ENCODE measurements at places on chromosomes 12 and 14.

GRCh38 chr12:9343731-9344130 lies 135.5 kb upstream of the PZP start:
- H3K4me1 ChIP-seq: peaks cover 61% of the 10 kb centered on the region
- H3K27ac ChIP-seq: peak overlapping the region; percentile 78
- no peak overlapping the region for H3K4me3 ChIP-seq
- H3K36me3 ChIP-seq: peaks cover 17% of the 10 kb centered on the region

GRCh38 chr14:54312166-54312801 lies 84.5 kb upstream of the CDKN3 start:
- peaks cover 3% of the 10 kb centered on the region for H3K27me3 ChIP-seq
- no peaks in the 10 kb centered on the region for H3K36me3 ChIP-seq
- H3K4me3 ChIP-seq: no peak overlapping the region
- no peak overlapping the region for H3K27ac ChIP-seq
- peaks cover 46% of the 10 kb centered on the region for H3K4me1 ChIP-seq
- DNase-seq: no peak

GRCh38 chr14:23633160-23633701 lies 2.9 kb upstream of the DHRS2 start:
- H3K4me3 ChIP-seq: no peak overlapping the region
- H3K27ac ChIP-seq: peak overlapping the region; percentile 41
- H3K36me3 ChIP-seq: no peaks in the 10 kb centered on the region
- H3K27me3 ChIP-seq: peaks cover 24% of the 10 kb centered on the region
- peaks cover 28% of the 10 kb centered on the region for H3K4me1 ChIP-seq

GRCh38 chr14:59183150-59183549 lies 5.3 kb upstream of the DAAM1 start:
- DNase-seq: no peak
- H3K36me3 ChIP-seq: no peaks in the 10 kb centered on the region
- H3K4me1 ChIP-seq: peaks cover 12% of the 10 kb centered on the region
- peaks cover 45% of the 10 kb centered on the region for H3K27me3 ChIP-seq
- H3K4me3 ChIP-seq: no peak overlapping the region
- H3K27ac ChIP-seq: no peak overlapping the region

- H3K36me3 ChIP-seq: peaks cover 14% of the 10 kb centered on the region
- H3K4me3 ChIP-seq: no peak overlapping the region
- H3K4me1 ChIP-seq: no peaks in the 10 kb centered on the region
- H3K27me3 ChIP-seq: no peaks in the 10 kb centered on the region
These were observed 192.1 kb downstream of the CPNE8 start for GRCh38 chr12:38713294-38713693.

GRCh38 chr14:75222208-75222701 lies 45.8 kb upstream of the TMED10 start:
- no peaks in the 10 kb centered on the region for H3K36me3 ChIP-seq
- H3K27me3 ChIP-seq: no peaks in the 10 kb centered on the region
- H3K4me3 ChIP-seq: no peak overlapping the region
- H3K4me1 ChIP-seq: peaks cover 33% of the 10 kb centered on the region

Data from nephron progenitor cell (in vitro differentiated cells).